Naive B cell (primary cell): ENCODE measurements at places on chromosomes 7 and 10. TPM values are rescaled to one million over a fixed set of nuclear protein-coding genes. Genes with fewer than 3 reads are reported as not detected.

DNA sequence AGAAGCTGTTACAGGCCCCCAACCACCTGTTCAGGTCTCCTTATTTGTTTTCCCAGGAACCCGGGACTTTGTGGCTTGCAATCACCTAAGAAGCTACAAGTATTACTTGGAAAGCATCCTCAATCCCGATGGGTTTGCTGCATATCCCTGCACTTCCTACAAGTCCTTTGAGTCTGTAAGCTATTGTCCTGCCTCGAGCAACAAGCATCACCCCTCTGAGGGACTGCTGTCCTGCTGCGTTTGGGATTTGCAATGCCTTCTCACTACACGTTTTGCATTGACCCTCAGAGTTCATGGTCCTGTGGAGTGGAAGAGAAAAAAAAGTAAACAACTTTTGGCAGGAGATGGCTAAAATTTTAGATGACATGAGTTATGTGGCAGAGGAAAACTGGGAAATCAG lies 9.2 kb downstream of the PNLIPRP1 start:
- H3K36me3 ChIP-seq: no peaks in the 10 kb centered on the region
- no peaks in the 10 kb centered on the region for H3K27me3 ChIP-seq
- H3K27ac ChIP-seq: no peak overlapping the region
- DNase-seq: no peak

DNA sequence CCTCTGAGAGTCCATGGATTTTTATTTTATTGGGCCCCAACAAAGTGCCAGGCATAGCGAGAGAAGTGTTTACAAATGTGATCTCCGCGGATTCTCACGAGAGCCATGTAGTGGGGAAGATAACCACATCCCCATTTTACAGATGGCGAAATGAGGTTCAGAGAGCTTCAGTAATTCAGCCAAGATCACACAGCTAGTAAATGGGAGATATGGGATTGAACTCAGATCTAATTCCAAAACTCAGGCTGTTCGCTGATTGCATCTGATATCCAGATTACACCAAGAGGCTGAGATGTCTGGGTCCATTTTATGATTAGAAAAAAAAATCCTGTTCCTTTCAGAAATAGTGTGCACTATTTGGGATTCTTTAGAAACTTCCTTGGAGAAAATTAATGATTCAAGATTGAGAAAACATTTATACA lies 1.3 kb downstream of the FAS start:
- peak overlapping the region; percentile 95 for H3K4me3 ChIP-seq
- peaks cover 23% of the 10 kb centered on the region for H3K4me1 ChIP-seq
- no peak for DNase-seq

HOXA6 gene
- not detected for polyA plus RNA-seq

- H3K27me3 ChIP-seq: peaks cover 16% of the 10 kb centered on the region
- H3K4me3 ChIP-seq: no peak overlapping the region
- no peaks in the 10 kb centered on the region for H3K4me1 ChIP-seq
- H3K27ac ChIP-seq: no peak overlapping the region
Measured at GRCh38 chr7:108099713-108100112, 30.4 kb downstream of the LAMB4 start.

- no peaks in the 10 kb centered on the region for H3K36me3 ChIP-seq
- no peaks in the 10 kb centered on the region for H3K27me3 ChIP-seq
- no peaks in the 10 kb centered on the region for H3K4me1 ChIP-seq
- DNase-seq: no peak
Measured at GRCh38 chr10:121189066-121189465, 337.9 kb downstream of the WDR11 start.

DNA sequence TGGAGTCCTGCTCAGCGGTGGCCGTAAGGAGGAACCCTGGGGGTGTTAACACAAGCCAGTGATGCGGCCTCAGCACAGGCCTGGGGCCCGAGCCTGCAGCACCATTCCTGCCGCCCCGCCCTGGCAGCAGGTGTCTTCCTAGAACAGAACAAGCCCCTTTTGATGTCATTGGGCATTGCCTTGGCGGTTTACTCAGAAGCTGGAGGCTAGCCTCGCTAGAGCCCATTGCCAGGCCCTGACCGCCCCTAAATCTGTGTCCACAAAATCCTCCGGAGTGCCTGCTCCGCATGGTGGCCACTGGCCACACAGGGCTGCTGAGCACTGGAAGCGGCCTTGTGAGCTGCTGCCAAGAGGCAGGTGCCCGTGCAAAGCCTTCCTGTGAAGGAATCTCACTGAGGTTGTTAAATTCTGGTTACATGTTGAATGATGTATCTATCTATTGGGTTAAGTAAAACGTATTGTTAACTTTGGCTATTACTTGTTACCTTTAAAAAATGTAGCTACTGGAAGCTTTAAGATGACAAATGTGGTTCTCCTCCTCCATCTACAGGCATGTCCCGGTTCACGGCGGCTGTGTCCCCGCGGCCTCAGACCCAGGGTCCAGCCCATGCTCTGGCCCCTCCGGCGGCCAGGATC lies 1.2 kb upstream of the INPP5A start:
- H3K27ac ChIP-seq: no peak overlapping the region
- peak overlapping the region; percentile 67 for H3K4me3 ChIP-seq
- H3K27me3 ChIP-seq: no peaks in the 10 kb centered on the region
- no peak for DNase-seq

H2BK1 gene
- not detected for polyA plus RNA-seq

MSMB gene
- not detected for polyA plus RNA-seq

OR2A1 gene
- polyA plus RNA-seq: not detected

SAP25 gene
- polyA plus RNA-seq: not detected

- DNase-seq: no peak
- no peak overlapping the region for H3K4me3 ChIP-seq
- no peak overlapping the region for H3K27ac ChIP-seq
- H3K27me3 ChIP-seq: peaks cover 12% of the 10 kb centered on the region
- peaks cover 6% of the 10 kb centered on the region for H3K4me1 ChIP-seq
- no peaks in the 10 kb centered on the region for H3K36me3 ChIP-seq
Measured at GRCh38 chr10:98326621-98327027, 58.6 kb upstream of the LOXL4 start.

HOXA11 gene
- not detected for polyA plus RNA-seq

SLC26A5 gene
- polyA plus RNA-seq: not detected

- H3K27me3 ChIP-seq: no peaks in the 10 kb centered on the region
- H3K4me3 ChIP-seq: no peak overlapping the region
- H3K27ac ChIP-seq: no peak overlapping the region
- peaks cover 4% of the 10 kb centered on the region for H3K4me1 ChIP-seq
- no peaks in the 10 kb centered on the region for H3K36me3 ChIP-seq
- DNase-seq: peak; percentile 61
Measured at GRCh38 chr10:75187961-75188426, 22.6 kb upstream of the VDAC2 start.
